Activated CD4-positive, alpha-beta T cell treated with anti-CD3 and anti-CD28 coated beads for 1 hour (primary cell): ENCODE measurements at places on chromosomes 16 and 17.
A peak's percentile ranks its signal among the peaks of the same experiment; 100 is the strongest.

GRCh38 chr16:48194828-48195556, 39.2 kb upstream of the ABCC12 start:
- DNase-seq: no peak

GRCh38 chr16:1923299-1924034, 5.3 kb upstream of the HS3ST6 start:
- no peak for DNase-seq

DNA sequence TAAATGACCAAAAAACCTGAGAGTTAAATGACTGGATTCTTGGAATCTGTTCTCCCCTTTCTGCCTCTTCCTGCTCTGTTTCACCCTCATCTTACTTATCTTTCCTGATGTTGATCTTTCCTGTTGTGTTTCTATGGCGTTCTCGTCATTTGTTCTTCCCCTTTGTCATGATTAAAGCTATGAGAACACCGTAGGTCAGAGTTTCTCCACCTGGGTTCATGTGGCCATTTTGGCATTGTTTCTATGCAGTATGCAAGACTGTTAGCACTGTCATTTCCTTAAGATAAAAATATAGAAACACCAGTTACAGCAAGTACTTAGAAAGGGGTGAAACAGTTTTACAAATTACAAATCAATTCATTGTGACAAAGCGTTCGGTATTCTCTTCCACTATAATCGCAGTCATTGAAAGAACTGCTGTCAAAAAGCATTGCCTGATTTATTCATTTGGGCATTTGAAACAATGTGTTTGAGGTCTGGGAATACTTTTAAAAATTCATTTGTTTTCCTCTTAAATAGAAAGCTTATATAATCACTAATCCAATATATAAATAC, 166.0 kb downstream of the PHKB start:
- DNase-seq: no peak

GRCh38 chr17:47703191-47703591, 9.2 kb downstream of the TBKBP1 start:
- no peak for DNase-seq

DNA sequence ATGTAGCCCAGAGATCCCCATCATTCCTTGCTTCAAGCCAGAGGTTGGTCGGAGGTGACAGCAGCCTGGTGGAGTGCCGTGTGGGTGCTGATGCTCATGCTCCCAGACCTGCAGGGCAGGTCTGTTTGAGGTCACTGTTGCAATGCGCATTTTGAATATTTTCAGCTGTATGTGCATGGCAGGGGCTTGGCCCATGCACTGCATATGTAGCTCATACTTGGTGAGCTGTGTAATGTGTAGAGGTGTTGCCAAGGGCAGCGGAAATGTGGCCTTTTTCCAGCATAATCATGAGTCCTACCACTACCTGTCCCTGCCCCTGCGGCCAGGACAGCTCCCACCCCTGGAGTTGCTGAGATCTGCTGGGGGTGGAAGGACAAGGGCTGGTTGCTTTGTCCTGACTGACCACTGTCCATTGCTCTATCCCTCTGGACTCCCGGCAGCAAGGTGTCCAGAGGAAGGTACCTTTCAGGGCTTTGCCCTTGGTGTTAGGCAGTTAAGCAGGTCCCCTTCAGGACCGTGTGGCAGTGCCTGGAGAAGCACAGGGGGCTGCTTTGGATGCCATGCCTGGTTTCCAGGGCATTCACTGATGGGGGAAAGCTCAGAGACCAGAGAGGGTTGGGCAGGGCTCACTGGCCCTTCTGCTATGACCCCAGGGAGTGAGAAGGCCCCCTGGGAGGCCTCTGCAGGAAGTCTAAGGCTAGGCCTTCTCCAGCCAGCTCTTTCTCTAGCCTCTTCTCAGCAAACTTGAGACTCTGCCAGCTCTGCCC, 215.2 kb downstream of the NTN1 start:
- no peak for DNase-seq

- DNase-seq: peak; percentile 12
Observed at GRCh38 chr17:1561420-1562175, 994 bp downstream of the PITPNA start.

GRCh38 chr16:90048737-90049330, 28.3 kb downstream of the PRDM7 start:
- DNase-seq: no peak

DNA sequence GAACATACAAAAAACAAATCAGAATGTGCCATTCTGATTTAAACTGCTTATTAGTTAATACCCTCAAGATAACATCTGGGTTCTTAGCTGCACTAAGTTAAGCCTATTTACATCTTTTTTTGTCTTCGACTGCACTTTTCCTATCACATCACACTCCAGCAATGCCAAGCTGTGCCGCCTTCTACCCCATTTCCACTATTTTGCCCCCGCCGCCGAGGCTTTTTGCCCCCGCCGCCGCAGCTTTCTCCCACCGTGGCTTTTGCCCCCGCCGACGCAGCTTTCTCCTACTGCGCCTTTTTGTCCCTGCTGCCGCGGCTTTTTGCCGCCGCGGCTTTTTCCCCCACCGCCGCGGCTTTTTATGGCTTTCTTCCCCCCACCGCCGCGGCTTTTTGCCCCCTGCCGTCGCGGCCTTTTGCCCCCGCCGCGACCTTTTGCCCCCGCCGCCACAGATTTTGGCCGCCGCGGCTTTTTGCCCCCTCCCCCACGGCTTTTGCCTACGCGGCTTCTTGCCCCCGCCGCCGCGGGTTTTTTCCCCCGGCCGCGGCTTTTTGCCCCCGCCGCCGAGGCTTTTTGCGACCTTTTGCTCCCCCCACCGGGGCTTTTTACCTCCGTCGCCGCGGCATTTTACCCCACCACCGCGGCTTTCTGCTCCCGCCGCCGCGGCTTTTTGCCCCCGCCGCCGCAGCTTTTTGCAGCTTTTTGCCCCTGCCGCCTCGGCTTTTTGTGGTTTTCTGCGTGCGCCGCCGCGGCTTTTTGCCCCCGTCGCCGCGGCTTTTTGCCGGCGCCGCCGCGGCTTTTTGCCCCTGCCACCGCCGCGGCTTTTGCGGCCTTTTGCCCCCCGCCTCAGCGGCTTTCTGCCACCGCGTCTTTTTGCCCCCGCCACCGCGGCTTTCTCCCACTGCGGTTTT, 331.4 kb upstream of the WSB1 start:
- DNase-seq: no peak

DNA sequence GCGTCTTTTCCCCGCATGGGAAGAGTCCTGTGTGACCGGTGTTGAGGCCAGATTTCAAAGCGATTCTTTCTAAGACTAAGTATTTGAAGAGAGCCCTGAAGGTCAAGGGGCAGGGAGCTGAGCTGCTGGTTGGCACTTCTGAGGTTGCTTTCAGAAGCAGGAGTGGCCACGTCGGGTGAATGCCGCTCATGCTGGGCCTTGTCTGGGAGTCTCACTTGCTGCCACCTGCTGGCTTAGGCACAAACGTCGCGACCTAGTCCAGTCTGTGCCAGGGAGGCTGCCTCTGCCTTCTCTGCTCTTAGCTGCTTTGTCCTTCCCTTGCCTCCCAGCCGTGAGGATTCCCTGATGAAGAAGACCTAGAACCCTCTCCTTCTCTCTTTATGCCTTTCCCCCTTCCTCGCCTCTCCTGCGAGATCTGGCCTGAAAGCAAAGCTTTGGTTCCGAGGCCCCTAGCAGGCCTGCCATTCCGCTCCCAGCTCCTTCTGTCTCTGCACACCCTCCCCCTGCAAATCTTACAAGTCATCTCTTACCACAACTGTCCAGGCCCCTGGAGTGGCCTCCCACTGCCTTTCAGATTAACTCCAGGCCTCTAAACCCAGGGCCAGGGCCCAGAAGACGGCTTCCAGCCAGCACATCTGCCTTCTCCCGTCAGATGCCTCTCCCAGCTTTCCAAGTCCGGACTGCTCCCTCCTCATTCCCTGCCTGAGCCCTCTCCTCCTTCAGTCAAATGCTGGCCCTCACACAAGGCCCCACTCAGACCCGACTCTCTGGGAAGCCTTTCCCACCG, 11.4 kb downstream of the CTNS start:
- DNase-seq: no peak

- no peak for DNase-seq
Observed at GRCh38 chr16:78844682-78845081, 745.2 kb downstream of the WWOX start.

- DNase-seq: no peak
Observed at GRCh38 chr16:10776280-10776679, 32.6 kb downstream of the NUBP1 start.

DNA sequence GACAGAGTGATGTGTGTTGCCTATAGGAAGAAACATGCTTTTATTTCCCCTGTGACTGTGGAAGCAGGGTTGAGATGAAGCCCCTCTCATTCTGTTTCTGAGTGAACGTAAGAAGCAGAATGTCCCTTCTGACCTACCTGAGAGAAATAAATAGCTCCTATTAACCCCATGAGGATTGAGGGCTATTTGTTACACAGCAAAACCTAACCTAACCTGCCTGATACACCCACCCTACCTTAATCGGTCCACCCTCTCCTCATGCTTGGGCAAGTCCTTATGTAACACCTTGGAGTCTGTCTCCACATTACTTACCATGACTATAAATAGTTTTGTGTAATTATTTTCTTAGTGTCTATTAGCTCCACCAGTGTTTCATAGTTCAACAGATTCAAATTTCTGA, 41.9 kb downstream of the SALL1 start:
- DNase-seq: no peak

GRCh38 chr16:54577651-54578128, 291.1 kb upstream of the IRX3 start:
- DNase-seq: no peak

- no peak for DNase-seq
Observed at GRCh38 chr16:86993426-86994110, 323.6 kb downstream of the C16orf95 start.

- no peak for DNase-seq
Observed at GRCh38 chr17:31155208-31155810, 60.5 kb downstream of the NF1 start.

DNA sequence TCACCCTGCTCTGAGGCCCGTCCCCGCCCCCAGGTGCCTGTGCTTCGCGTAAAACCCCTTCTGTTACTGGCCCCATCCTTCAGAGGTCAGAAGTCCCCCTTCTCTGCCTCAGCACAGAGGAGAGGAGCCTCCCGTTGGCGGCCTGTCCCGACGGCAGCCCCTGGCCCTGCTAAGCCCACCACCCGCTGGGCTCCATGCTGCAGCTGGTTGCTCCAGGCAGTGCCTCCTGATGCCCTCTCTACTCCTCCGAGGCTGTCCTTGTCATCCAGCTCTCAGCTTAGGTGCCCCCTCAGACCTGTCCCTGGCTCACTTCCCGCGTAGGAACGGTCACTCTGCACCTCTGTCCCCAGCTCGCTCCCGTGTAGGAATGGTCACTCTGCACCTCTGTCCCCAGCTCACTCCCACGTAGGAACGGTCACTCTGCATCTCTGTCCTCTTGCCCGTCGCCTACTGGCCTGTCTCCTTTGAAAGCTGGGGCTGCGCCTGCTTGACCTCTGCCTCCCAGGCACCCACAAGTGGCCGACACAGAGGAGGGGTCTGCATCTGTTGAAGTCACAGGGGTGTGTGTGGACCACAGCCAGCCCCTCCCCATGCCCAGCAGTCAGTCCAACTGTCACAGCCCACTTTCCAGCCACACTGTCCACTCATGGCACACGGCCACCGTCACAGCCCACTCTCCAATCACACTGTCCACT, 31.7 kb upstream of the ZC3H18 start:
- DNase-seq: no peak

- no peak for DNase-seq
Observed at GRCh38 chr17:14337596-14338079, 36.8 kb downstream of the HS3ST3B1 start.

- DNase-seq: no peak
Observed at GRCh38 chr16:89187032-89187769, 13.1 kb downstream of the SLC22A31 start.

- DNase-seq: no peak
Observed at GRCh38 chr17:77145612-77146245, 5.0 kb downstream of the SEC14L1 start.

DNA sequence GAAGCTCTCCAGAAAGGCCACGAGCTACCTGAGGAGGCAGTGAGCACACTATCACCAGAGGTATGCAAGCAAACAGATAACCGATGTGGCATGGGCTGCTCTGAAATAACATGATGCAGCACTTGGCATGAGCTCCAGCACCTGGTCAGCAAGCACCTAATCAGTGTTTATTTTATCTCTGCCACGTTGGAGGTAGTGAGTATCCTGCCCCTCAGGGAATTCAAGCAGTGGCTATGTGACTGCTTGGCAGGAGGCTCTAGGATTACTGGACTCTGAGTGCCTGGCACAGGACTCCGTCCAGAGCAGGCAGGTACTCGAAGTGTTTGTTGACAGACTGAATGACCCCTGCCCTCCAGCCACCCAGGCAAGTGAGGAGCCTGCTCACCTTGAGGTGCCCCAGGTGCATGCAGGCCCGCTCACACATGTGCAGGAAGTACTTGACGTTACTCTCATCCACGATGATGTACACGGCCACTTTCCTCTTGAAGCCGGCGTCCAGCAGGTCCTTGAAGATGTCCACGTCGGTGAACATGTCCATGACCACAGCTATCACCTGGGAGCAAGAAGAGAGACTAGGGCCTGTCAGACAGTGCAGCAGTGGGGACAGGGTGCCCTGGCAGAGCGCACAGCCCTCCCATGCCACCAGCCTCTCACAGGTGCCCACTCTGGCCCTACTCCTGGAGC, 16.6 kb downstream of the FAM83G start:
- no peak for DNase-seq

DNA sequence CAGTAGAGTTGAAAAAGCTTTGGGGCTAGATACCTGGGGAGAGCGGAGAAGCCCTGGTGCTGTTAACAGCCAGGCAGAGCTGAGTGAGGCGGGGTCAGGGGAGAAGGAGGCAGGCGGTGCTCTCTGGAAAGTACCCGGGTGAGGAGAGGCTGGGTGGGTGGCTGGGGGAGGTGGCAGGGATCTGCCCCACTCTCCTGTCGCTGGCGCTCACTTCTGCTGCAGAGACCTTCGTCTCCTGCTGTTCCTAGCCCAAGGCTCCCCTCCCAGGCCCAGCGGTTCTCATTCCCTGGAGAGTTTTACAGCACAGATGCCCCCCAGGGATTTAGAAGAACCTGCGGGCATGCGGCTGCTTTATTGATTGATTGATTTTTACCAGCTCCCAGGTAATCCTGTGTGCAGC, 302.8 kb downstream of the IRF8 start:
- DNase-seq: no peak

- no peak for DNase-seq
Observed at GRCh38 chr17:77667478-77667877, 291.0 kb upstream of the TNRC6C start.

GRCh38 chr16:29701214-29701555, 22.2 kb downstream of the QPRT start:
- DNase-seq: no peak

DNA sequence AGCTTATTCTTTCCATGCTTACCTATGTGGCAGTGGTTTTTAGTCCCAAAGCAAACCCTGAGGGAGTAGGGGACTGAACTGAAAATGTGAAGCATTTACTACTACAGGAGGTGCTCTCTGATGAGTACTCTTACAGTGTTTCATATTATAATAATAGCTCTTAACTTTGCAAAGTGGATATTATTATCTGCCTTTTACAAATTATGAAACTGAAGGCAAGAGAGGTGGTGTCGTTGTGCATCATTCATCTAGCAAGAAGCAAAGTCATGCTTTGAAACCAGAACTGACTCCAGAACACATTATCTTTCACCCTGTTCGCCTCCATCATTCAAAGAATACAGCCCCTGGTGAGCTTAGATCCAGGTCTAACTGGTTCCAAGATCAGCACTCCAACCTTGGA, 8.2 kb upstream of the KCNH6 start:
- DNase-seq: no peak
